Tibial nerve (tissue), 4 donors: ENCODE measurements at places on chromosomes 2 and 18.

GRCh38 chr2:106307860-106308259 is 113.8 kb upstream of the UXS1 start:
- no peak for DNase-seq

DNA sequence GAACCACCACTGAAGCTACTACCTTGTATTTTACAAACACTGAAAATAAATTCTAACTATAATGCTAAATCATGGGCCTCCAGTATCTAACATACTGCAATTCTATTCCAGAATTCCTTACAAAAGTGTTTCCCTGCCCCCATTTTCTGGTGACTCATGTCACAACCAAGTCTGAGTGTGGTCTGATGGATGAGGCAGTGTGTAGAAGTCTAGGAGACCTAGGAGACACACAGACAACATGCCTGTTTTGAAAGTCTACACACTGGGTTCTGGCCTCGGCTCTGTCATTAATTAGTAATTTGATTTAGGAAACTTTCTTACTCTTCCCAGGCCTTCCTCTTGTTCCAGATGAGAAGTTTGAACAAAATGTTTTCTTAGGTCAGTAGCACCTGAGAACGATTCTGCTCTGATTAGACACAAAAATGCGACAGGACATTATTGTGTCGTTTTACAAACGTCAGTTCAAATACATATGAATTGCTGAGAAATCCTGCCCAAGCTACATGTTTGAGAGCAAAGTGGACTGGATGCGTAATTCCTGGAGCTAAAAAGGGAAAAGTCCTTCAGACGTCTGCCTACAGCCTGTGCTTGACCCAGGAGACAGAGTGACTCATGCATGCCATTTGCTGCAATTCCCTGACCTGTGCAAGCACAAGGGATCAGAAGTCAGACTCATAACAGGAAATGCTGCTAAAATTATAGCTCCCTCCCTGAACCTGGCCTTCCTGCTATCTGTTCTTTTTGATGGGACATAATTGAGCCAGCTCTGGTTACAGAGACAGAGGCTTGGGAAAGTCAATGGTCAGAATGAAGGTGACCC is 494.4 kb downstream of the SOX11 start:
- no peak for DNase-seq

- DNase-seq = no peak
Observed at GRCh38 chr18:33505297-33505696, 64.8 kb upstream of the CCDC178 start.

GRCh38 chr2:212677466-212677865 is 138.9 kb upstream of the ERBB4 start:
- DNase-seq = no peak

DNA sequence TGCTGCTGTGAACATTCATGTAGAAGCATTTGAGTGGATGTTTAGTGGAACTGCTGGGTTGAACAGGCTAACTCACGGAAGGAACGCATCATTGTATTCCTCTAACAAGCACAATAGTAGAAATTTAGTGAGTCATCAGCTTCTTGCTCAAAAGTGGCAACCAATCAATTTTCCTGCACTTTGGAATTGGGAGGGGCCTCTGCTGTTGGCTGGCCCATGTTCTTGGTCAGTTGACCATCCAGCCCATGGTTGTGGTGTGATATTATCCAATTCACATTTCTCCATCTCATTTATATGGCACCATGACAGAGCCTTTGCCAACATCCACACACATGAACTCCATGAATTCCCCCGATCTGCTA is 95.0 kb downstream of the TNFRSF11A start:
- no peak for DNase-seq

GRCh38 chr2:48205137-48205798 is 299.0 kb upstream of the FBXO11 start:
- DNase-seq = no peak
